ENCODE measurements at places on chromosomes 7 and 10.

DNA sequence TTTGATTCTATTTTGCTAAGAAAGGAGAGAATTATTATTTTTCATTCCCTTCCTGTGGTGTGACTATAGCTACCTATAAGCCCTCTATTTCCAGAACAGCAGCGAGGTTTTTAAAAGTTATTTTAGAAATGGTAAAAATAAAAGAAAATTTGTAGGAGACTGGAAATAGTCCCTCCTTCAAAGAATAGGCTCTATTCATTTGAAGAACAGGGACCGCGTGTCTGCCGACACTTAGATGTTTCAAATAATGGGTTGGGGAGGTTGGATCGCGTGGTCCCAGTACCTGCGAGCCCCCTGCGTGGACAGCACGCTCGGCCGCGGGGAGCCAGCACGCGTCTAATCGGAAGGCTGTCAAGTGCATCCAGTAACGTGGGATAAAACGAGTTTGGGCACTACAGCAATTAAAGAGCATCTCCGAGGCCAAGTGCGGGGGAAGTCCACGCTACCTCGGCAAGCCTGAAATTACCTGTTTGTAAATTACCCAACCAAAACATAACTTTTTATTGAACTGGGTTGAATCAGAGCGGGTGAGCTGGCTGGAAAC is 1.0 kb downstream of the CACNA2D1 start:
- peak; percentile 32 for DNase-seq

- DNase-seq, result no peak
These were observed 440.9 kb upstream of the POT1 start for GRCh38 chr7:125370502-125370901.

DNA sequence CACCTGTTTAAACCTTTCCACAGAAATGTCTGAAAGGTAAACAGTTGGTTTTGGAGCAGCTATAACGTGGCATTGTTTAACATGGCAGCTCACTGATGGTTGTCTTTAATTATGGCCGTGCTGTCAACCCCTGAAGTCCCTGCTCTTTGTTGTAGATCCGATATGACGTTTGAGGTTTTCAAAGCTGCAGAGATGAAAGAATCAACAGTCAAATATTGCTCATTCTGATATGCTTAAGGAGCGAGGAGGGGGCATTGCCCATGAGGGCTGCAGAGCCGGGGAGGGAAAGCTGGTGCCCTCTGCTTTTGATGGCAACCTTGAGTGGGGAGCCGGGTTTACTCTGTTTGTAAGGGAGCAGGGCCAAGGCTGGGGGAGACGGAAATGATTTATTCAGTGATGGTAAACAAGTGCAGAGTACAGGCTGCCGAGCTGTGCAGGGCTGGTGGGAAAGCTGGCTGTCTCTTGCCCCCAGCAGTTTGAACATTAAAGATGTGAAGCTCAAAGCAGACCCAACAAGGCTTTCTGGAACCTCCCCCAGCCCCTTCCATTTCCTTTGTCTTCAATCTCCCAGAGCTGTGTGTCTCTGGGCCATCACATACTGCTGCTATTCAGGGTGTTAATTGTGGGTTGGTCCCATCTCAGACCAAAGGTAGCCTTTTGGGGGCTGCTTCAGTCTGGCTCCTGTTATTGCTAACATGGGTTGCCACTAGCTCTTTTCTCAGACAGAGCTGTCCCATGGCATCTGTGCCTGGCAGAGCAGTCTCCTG is 345.5 kb downstream of the LRMDA start:
- DNase-seq, result no peak

- DNase-seq, result no peak
These were observed 92.1 kb downstream of the SRI start for GRCh38 chr7:88127637-88128290.

Data from gastrocnemius medialis (tissue), 4 donors.